Liver (tissue), 10 donors: ENCODE measurements at places on chromosomes 4 and X.

DNA sequence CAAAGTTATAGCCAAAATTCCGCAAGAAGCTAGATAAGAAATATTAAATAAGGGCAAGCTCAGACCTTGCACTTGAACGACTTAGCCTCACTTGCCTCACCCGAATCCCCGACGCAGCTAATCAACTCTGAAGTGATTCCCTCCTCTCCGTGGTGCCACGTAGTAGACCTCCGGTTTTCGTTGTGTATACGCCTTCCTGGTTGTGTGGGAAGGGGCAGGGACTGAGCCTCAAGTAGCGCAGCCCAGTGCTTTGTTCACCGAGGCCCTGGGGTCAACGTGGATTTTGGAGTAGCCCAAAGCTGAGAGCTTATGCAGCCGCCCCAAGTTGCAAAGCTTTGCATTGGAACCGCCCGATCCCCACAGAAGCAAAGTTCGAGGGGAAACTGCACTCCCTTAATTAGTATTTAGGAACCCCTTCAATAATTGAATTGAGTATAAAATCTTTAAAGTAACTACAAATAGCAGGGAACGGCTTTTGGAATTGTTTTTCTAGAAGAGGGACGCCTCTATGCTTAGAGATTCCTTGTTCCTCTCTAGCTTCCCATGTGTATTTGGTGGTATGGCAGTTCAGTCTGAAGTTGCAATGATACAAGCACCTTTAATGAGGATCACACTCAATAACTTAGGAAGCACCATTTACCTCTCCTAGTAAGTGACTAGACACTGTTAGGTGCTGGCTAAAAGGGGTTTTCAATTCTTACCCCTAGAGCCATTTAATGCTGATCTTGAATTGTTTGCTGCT, 55.7 kb downstream of the LINC00632 start:
- DNase-seq: no peak

DNA sequence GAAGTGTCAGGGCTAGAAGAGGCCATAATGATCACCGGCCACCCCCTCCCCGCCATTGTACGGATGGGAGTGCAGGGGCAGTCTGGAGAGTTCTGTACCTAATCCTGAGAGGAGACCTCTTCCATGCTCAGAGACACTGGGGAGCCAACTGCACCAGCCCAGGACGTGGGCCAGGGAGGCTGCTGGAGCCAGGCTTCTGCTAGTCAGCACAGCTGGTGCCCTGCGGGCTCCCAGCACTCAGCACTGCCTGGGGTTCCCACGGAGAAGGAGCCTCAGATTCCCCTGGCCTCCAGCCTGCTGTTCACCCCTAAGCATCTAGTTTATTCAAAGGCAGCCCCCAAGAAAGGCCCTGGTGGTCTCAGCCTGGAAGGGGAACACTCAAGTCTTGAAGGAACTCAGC, 28.8 kb downstream of the ABLIM2 start:
- DNase-seq: no peak

GRCh38 chr4:4268776-4269175, 20.8 kb upstream of the TMEM128 start:
- no peak for DNase-seq

DNA sequence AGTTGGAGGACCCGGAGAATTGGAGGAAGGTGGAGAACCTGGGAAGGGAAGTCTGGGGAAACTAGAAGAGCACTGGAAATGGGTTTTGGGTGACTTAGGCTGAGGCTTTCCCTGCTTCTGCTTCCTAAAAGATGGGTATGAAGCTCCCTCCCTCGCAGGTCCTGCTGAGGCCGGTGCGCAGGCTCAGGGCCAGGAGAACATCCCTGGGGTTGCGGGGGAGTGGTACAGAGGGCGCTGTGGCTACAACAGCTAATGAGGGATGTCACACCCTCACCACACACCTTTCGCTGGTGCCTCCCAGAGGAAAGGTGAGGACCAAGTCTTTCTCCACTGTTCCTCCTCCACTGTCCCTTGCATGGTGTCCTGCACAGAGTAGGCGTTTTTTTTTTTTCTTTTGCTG, 15.8 kb downstream of the APLN start:
- no peak for DNase-seq

DNA sequence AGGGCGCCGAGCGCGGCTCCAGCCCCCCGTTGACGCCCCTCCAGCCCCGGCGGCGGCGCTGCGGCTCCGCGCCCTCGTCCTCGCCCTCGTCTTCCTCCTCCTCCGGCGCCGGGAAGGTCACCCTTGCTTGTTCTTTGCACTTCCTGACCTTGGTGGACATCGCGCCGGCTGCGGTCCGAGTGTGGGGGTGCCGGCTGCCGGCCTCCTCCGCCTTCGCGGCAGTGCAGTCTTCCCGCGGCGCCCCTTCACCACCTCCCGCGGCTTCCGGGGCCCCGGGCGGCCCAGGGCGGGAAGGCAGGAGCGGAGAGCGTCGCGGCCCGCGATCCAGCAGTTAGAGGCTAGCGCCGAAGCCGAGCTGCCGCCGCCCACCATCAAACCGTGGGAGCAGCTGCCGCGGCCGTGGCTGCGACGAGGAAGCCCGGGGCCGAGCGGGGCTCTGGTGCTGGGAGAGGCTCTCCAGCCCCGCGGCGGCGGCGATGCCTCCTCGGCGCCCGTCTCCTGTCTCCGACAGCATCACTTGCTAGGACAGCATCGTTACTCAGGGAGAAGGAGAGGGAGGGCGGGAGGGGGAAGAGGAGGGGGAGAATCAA, at the start of gene TRPC3:
TRPC3 (minus strand) TSS at position 540 of the 590 bp plus-strand sequence; CDS start at position 160, 380 bp downstream.
- no peak for DNase-seq

- DNase-seq: no peak
Observed at GRCh38 chr4:41058426-41058825, 155.9 kb downstream of the APBB2 start.

DNA sequence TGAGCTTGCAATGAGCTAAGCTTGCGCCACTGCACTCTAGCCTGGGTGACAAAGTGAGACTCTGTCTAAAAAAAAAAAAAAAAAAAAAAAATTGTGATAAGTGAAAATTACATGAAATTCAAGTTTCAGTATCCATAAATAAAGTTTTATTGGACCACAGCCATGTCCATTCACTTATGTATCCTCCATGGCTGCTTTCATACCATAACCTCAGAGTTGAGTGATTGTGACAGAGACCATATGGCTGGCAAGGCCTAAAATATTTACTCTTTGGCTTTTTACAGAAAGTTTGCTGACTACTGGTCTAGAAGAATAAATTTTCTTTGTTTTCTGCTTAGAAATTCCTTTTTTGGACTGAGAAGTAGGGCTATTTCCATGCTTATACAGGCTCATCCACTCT, 11.8 kb upstream of the SHISA3 start:
- no peak for DNase-seq

DNA sequence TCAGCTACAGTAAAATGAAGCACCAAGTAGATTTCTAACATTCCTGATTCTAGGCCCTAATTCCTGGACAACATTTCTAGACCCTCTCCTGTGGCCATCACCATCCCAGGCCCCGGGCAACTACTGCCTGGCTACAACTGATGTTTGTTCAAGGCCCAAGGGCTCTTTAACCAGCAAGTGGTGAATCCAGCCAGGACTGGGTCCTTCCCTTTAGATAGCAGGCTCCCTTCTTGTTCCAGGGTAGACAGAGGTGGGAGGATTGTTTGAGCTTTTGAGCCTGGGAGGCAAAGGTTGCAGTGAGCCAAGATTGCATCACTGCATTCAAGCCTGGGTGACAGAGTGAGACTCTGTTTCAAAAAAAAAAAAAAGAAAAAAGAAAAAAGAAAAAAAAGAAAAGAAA, 12.7 kb upstream of the AADAT start:
- peak; percentile 50 for DNase-seq

- DNase-seq: no peak
Observed at GRCh38 chrX:110992611-110993010, 103.4 kb upstream of the PAK3 start.

DNA sequence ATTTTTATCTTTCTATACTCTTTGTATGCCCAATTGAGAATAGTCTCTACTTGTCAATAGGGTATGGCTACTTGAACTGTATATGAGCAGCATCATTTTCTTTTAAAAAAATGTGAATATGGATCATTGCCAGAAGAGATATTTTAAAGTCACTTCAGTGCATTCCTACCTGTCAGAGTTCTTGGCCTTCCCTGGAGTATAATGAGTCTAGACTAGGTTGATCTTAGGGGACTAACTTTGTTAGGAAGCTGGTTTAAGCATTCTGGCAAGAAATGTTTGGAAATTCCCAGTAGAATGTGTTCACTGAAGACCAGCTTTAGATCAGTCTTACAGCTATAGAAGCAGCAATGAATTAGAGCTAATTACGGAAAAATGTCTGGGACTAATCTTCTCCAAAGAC, 178.2 kb downstream of the FAT4 start:
- no peak for DNase-seq
